ENCODE measurements at places on chromosomes 16 and 17.

- no peak for DNase-seq
These were observed 8.5 kb upstream of the ADCY7 start for GRCh38 chr16:50257876-50258275.

GRCh38 chr17:75876190-75876937, 2.0 kb downstream of the TRIM47 start:
- peak; percentile 76 for DNase-seq

GRCh38 chr16:9275377-9275776, 183.9 kb downstream of the HAPSTR1 start:
- DNase-seq = no peak

DNA sequence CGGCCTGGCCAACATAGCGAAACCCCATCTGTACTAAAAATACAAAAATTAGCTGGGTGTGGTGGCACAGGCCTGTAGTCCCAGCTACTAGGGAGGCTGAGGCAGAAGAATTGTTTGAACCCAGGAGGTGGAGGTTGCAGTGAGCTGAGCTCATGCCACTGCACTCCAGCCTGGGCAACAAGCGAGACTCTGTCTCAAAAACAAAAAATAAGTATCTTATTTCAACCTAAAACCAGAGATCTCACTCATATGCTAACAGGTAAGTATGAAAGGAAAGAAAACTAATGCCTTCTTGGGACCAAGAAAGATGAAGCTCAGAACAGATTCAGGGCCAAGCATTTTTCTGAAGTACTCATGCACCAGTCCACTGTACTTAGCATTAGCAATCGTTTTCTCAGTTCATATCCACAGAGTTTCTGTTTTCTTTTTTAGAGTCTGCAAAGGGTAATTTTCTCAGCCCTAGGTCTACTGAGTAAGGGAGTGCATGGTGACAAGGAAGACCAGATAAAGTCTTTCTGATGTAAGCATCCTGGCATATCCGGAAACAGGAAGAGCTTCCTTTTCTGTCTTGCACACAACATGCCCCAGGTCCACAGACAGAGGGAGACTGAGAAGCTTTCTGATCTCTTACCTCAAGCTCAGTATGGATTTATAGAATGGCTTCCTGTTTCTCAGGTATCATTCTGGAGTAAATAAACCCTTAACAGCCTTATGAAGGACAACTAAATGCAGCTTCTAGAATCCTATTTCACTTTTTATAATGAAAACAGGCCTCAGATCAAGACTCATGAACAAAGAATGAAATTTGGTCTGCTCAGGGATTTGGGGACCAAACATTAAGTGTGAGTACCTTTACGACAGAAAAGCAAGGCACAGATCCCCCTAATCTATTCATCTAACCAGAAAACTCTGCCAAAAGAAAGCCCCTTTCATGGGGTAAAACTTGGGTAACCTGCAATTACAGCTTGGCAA, 38.7 kb upstream of the FOXJ1 start:
- no peak for DNase-seq

DNA sequence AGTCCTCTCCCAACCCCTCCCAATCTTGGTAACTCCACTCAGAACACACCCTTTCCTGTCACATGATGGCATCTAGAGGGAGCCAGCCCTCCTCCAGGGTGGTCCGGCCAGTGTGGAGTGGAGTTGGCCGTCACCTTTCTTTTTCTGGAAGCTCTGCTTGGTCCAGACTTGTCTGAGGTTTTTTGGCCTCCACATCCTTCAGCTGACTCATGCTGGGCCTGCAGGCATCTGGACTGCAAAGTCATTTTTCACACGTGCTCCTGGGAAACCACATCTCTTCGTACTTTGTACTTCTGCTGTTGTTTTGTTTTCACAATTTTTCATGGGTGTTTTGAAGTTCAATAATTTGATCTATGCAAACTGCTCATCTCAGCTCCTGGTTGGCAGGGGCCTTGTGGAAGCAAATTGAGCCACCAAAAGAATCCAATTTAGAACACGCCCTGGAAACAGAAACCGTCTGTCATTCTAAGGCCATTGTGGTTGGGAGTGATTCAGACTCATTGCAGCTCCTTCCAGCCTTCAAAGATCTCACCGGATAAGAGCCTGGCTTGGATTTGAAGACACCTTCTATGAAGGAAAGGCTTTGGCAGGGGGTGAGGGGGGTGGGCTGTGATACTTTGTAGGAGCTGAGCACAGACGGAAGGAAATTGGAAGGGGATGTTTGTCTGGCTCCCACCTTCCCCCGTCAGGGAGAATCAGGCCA, 42.4 kb upstream of the NF1 start:
- no peak for DNase-seq

Data from DMS79 (cell line).